ENCODE measurements at places on chromosomes 13 and 19.

- no peak for DNase-seq
Observed at GRCh38 chr13:101529422-101529821, 76.9 kb downstream of the ITGBL1 start.

GRCh38 chr13:52447354-52447753, 3.1 kb downstream of the VPS36 start:
- DNase-seq = no peak

DNA sequence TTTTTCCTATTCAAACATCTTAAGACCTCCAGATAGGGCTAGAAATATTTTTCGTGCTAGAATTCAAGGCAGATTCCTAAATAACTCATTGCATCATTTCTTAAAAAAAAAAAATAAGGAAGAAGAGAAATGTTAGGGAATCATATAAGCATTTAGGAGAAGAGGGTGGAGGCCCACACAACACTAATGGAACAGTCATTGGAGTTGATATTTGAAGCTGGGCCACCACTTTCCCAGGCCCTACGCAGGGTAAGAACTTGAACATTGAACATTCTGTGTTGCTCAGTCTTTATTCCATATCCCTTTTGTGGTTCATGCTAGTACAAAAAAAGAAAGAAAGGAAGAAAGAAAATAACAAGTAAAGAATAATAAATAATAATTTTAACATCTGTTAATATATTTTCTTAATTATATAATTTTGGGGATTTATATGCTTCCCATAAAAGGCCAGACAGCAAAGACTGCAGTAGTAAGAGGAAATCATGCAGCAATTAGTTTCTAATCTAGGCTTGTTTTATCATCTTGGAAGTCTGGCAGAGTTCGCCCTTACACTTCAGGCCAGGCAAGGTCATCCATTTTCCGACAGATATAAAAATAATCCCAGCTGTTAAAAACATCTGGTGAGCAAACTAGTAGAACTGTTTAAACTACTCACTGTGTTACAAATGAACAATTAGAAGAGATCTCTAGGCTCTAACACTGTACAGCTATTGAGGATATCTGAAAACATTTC, 127.7 kb downstream of the FRY start:
- DNase-seq = no peak

GRCh38 chr13:31476753-31477152, 262.6 kb upstream of the RXFP2 start:
- no peak for DNase-seq

GRCh38 chr13:94192431-94192975, 287.0 kb downstream of the DCT start:
- DNase-seq = peak; percentile 3

DNA sequence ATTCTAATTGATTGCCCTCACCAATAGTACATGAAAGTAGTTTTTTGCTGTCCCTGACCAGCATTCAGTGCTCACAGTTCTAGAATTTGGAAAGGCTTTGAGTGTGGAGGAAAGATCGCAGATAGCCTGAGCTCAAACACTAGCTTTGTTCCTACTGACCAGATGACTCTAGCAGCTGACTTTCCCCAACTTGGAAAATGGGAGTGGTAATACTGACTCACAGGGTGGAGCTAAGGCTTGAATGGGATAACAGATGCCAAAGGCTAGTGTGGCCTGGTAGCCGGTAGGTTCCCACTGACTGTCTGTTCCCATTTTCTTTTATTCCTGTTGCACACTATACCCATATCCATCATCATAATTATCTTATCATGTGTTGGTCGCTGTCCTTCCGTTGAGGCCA, 3.7 kb downstream of the ZSCAN22 start:
- no peak for DNase-seq

GRCh38 chr13:112962911-112963625, 5.9 kb upstream of the MCF2L start:
- DNase-seq = no peak

DNA sequence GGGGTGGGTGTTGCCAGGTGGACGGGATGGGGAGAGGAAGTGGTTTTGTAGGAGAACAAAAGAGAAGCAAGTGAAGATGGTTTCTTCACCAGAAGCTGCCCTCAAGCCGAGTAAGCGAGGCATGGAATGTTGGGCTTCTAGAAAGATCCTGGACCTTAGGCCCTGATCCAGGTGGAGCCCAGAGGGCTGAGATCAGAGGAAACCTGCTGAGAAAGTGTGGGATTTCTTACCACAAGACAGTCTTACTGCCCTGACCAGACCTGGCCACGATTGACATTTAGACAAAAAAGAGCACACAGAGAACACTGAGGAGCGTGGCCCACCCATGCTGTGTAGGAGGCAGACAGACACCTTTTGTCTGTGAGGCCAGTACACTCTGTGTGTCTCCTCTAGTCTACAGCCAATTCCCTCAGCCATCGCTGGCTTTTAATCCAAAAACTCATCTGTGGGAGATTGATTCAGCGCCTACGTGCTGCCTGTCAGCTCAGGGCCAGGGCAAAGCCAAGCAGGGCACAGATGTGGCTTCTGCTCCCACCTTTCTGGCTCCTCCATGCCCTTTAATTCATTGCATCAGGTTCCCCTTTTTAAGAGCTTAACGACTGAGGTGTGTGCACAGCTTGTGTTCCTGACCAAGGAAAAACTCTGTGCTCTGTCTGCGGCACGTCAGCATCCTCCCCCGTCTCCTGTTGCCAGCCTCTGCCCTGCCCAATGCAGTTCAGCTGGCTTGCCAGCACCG, 123.3 kb downstream of the AKAP11 start:
- peak; percentile 54 for DNase-seq
